ENCODE measurements at places on chromosomes 7 and 10. TPM values are rescaled to one million over a fixed set of nuclear protein-coding genes. Genes with fewer than 3 reads are reported as not detected.
A peak's percentile ranks its signal among the peaks of the same experiment; 100 is the strongest.

DNA sequence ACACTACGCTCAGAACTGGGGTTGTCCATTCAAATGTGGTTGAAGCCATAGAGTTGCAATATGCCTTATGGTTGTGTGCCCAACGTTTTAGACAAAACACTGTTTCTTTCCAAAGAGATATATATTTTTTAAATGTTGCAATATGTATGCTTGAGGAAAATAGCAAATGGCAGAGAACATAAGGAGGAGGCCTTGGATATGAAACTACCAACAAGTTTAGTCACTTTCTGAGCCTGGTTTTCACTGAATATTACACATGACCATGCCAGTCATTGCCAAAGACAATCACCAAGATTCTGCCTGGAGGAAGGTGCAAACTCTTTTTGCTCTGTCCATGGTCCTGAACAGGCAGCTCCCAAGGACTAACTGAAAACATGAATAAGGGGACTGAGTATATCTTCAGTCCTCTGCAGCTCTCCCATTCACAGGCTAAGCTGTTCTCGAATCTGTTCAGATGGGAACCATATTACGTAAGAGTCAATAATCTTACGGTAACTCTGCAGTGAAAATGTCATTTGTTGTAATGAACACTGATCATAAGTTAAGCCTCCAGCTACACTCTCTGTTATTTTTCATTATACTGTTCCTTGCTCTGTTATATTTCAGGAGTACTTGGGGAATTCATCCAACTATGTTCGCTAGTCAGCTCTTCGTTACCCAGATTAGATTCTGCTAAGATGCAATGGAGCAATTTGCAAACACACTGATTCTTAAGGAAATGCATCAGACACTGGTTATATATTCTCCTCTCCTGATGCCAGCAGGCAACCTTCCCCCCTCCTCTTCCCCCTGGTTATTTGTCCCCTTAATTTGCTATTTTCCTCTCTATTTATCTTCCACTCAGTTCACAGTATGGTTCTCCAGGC, 90.7 kb upstream of the C1QL3 start:
- no peak overlapping the region for H3K4me3 ChIP-seq
- peak; percentile 37 for DNase-seq
- no peak overlapping the region for H3K27ac ChIP-seq
- no peaks in the 10 kb centered on the region for H3K4me1 ChIP-seq
- H3K36me3 ChIP-seq = peaks cover 5% of the 10 kb centered on the region

GRCh38 chr10:18231480-18231879, 91.3 kb downstream of the CACNB2 start:
- no peaks in the 10 kb centered on the region for H3K36me3 ChIP-seq
- peaks cover 4% of the 10 kb centered on the region for H3K4me1 ChIP-seq
- H3K27ac ChIP-seq = no peak overlapping the region
- H3K4me3 ChIP-seq = no peak overlapping the region

GRCh38 chr7:33193308-33193864, 64.0 kb downstream of the BBS9 start:
- peaks cover 2% of the 10 kb centered on the region for H3K36me3 ChIP-seq
- H3K4me3 ChIP-seq = no peak overlapping the region
- no peak for DNase-seq
- no peak overlapping the region for H3K27ac ChIP-seq

The CFAP70 gene
- 5.6 TPM for total RNA-seq

The ETV1 gene
- 27.3 TPM for total RNA-seq

The PPP1R9A gene
- total RNA-seq = 55.2 TPM

- H3K27me3 ChIP-seq = no peaks in the 10 kb centered on the region
- no peak overlapping the region for H3K4me3 ChIP-seq
- H3K4me1 ChIP-seq = peaks cover 7% of the 10 kb centered on the region
- no peak overlapping the region for H3K27ac ChIP-seq
Observed at GRCh38 chr7:103127006-103127405, 21.9 kb downstream of the NAPEPLD start.

GRCh38 chr10:26621889-26622711, 75.4 kb upstream of the PDSS1 start:
- peaks cover 3% of the 10 kb centered on the region for H3K4me1 ChIP-seq
- H3K27me3 ChIP-seq = peaks cover 28% of the 10 kb centered on the region
- peak overlapping the region; percentile 50 for H3K4me3 ChIP-seq
- no peaks in the 10 kb centered on the region for H3K36me3 ChIP-seq
- DNase-seq = no peak
- no peak overlapping the region for H3K27ac ChIP-seq

GRCh38 chr10:131676046-131676799, 224.6 kb upstream of the PPP2R2D start:
- H3K27ac ChIP-seq = no peak overlapping the region
- peaks cover 23% of the 10 kb centered on the region for H3K27me3 ChIP-seq
- H3K36me3 ChIP-seq = no peaks in the 10 kb centered on the region
- H3K4me3 ChIP-seq = no peak overlapping the region

- H3K27me3 ChIP-seq = no peaks in the 10 kb centered on the region
- peak overlapping the region; percentile 80 for H3K4me3 ChIP-seq
- H3K4me1 ChIP-seq = peaks cover 24% of the 10 kb centered on the region
- H3K36me3 ChIP-seq = no peaks in the 10 kb centered on the region
- DNase-seq = peak; percentile 57
Observed at GRCh38 chr10:91409069-91409868, 875 bp upstream of the HECTD2 start.

DNA sequence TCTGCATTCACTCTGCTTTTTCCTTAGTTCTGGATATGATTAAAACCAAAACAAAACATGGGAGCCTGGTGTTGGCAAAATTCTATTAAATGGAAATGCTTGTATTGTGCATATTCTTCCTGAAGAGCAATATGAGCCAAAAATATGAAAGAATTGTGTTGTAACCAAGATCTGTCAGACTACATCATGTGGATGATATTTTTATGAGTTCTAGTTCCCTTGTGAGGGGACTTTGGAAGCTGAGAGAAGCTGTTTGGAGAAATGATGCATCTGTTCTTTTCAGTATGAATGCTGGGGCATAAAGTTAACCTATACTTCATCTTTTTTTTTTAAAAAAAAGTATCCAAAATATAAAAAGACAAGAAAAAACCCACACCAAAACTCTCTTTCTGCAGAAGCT, 782.7 kb downstream of the ANKRD7 start:
- no peak overlapping the region for H3K4me3 ChIP-seq
- no peaks in the 10 kb centered on the region for H3K4me1 ChIP-seq
- H3K27ac ChIP-seq = no peak overlapping the region
- no peak for DNase-seq
- H3K36me3 ChIP-seq = no peaks in the 10 kb centered on the region
- H3K27me3 ChIP-seq = no peaks in the 10 kb centered on the region

DNA sequence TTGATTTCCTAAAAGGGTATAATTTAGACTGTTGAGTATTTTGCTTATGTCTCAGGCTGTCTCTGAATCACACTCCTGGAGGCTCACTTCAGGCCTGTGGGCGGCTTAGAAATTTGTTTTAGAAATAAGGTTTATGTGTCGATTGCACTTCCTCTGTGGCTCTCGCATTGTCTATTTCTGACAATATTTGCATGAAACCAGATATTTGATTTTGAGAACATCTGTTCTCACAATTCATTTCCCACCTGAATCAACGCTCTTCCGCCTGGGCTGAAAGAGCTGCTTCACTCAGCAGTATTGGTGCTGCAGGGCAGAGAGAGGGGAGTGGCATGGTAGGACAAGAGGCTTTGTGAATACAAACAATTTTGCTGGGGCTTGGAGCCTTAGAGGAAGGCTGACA, 262.0 kb downstream of the ADRA2A start:
- H3K36me3 ChIP-seq = peaks cover 5% of the 10 kb centered on the region

The RET gene
- total RNA-seq = 1.5 TPM

DNA sequence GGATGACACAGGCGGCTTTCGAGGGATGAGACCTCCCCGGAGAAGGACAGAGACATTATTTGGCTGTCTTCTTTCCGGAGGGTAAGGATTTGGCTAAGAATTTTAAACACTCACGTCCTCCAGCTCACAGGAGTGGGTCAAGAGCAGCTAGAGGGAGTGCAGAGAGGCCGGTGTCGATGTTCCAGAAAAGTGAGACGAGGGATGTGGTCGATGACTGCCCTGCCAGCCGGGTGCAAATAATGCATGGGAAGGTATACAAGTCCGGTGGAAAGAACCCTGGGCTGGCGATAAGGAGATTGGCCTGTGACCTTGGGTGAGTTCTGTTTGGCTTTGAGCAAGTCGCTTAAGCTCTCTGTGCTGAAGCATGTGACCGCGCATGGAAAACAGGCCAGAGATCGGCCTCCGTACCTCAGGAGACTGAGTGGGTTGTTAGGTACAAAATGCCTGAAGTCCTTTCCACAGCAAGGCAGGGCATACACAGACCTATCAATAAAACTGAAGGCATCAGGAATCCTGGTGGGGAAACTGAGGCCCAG, 149.1 kb downstream of the UBE2H start:
- H3K4me3 ChIP-seq = no peak overlapping the region
- H3K36me3 ChIP-seq = no peaks in the 10 kb centered on the region
- no peaks in the 10 kb centered on the region for H3K4me1 ChIP-seq
- DNase-seq = no peak

GRCh38 chr10:132881186-132881920, 61.0 kb downstream of the CFAP46 start:
- H3K27ac ChIP-seq = no peak overlapping the region
- peaks cover 32% of the 10 kb centered on the region for H3K27me3 ChIP-seq
- H3K4me3 ChIP-seq = no peak overlapping the region
- H3K36me3 ChIP-seq = no peaks in the 10 kb centered on the region
- no peak for DNase-seq

The FEZF1 gene
- not detected for total RNA-seq

The CUBN gene
- 0.98 TPM for total RNA-seq

The NEBL gene
- total RNA-seq = 13.2 TPM

- H3K36me3 ChIP-seq = no peaks in the 10 kb centered on the region
- H3K27ac ChIP-seq = no peak overlapping the region
- no peak for DNase-seq
- H3K27me3 ChIP-seq = peaks cover 17% of the 10 kb centered on the region
- no peaks in the 10 kb centered on the region for H3K4me1 ChIP-seq
Observed at GRCh38 chr10:47020471-47020870, 109.2 kb downstream of the PTPN20 start.

DNA sequence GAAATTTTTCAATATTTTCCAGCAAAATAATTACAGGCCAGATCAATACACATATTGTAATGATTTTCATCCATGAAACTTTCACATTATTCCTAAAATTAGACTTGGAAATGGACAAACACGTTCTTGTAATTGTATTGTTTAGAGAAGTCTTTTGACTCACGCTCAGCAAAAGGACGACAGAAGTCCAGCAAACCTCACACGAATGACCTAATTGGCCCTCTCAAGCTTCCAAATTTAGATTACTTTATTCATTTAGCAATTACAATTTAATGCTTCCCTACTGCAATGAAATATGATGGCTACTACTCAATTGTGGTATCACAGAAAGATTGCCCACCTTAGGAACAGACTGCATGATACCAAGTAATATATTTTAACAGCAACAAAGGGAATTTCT, 702.2 kb downstream of the MAGI2 start:
- peaks cover 4% of the 10 kb centered on the region for H3K36me3 ChIP-seq
- no peak overlapping the region for H3K4me3 ChIP-seq
- H3K27me3 ChIP-seq = no peaks in the 10 kb centered on the region
- H3K27ac ChIP-seq = no peak overlapping the region

DNA sequence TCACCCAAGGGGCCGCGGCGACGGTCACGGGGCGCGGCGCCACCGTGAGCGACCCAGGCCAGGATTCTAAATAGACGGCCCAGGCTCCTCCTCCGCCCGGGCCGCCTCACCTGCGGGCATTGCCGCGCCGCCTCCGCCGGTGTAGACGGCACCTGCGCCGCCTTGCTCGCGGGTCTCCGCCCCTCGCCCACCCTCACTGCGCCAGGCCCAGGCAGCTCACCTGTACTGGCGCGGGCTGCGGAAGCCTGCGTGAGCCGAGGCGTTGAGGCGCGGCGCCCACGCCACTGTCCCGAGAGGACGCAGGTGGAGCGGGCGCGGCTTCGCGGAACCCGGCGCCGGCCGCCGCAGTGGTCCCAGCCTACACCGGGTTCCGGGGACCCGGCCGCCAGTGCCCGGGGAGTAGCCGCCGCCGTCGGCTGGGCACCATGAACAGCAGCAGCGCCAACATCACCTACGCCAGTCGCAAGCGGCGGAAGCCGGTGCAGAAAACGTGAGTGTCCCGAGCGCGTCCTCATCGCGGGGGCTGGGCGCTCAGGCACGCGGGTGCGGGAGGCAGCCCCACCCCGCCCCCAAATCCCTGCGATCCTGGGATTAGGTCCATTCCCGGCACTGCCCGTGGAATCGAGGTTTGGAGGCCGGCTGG, 509 bp downstream of the AHR start:
- H3K27ac ChIP-seq = peak overlapping the region; percentile 89
- H3K27me3 ChIP-seq = peaks cover 13% of the 10 kb centered on the region
- DNase-seq = peak; percentile 55
- peaks cover 12% of the 10 kb centered on the region for H3K4me1 ChIP-seq

The CALD1 gene
- total RNA-seq = 95.4 TPM

DNA sequence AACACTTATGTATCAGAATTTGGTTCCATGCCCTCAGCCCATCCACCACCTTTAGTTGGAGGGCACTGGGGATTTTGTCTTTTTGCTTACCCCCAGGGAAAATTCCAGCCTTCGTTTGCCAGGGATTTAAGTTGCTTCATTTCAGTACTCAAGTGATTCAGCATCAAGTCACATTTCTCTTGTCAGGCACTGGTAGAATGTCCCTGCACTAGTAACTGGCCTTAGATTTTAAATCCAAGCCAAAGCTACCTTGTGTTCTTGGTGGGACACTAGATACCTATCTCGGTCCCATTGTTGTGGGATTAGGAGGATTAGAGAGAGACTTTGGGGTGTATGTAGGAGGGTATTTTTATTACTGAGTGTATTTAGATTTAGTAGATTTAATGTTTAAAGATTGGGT, 613.1 kb downstream of the SUGCT start:
- H3K36me3 ChIP-seq = no peaks in the 10 kb centered on the region
- H3K4me3 ChIP-seq = no peak overlapping the region
- peaks cover 11% of the 10 kb centered on the region for H3K4me1 ChIP-seq
- H3K27me3 ChIP-seq = no peaks in the 10 kb centered on the region
- no peak for DNase-seq

The ACADSB gene
- 22.4 TPM for total RNA-seq
